ENCODE measurements at places on chromosomes 3 and 15.

DNA sequence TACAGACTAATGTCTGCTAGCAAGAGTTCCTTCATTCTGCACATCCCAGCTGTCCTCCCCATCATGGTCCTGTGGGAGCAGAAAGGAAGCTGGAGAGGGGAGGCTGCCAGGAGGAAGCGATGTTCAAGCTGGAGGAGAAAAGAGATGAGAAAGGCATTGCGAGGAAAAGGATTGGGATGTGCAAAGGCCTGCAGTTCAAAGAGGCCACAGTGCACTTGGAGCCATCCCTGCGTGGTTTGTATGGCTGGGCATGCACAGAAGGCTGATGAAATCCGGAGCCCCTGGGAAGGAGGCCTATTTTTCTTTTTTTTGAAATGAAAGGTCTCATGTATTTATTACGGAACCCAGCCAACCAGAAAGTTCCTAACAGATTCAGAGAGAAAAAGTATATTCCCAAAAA is 22.8 kb downstream of the AMOTL2 start:
- DNase-seq = no peak

DNA sequence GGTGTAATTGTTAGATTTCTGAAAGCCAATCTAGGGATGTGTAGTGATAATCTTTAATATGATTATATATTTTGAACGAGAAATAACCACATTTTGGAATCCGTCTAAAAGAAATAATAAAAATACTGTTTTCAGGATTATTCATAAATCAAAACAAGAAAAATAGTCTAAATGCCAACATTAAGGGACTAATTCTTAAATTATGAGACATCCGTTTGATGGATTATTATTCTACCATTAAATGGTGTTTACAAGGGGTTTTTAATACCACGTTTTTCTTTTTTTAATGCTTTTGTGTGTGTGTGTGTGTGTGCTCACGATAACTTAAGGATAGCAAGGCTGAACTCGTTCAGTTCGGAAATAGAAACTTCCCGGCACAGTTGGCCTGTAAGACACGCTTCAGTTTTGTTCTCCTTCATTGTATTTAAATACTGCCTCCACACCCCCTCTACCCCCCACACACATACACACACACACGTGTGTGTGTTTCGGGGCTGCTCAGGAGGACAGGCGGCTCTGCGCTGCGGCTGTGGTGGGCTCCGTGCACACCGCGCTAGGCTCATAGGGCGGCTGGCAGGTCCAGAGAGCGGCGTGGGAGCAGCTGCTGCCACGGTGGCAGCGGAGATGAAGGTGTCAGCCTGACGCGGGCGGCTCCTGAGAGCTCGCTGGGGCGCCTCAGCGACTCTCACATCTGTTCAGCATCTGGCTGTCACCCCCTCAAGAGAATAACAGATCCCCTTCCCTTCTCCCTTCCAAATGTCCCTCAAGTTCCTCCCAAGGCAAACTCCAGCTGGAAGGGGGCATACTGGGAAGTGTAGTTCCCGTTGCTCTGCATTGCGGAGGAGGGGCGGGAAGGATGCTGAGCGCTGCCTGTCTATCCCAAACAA is 23.0 kb upstream of the ANP32A start:
- DNase-seq = no peak

GRCh38 chr15:70382009-70382749 is 284.5 kb upstream of the TLE3 start:
- no peak for DNase-seq

DNA sequence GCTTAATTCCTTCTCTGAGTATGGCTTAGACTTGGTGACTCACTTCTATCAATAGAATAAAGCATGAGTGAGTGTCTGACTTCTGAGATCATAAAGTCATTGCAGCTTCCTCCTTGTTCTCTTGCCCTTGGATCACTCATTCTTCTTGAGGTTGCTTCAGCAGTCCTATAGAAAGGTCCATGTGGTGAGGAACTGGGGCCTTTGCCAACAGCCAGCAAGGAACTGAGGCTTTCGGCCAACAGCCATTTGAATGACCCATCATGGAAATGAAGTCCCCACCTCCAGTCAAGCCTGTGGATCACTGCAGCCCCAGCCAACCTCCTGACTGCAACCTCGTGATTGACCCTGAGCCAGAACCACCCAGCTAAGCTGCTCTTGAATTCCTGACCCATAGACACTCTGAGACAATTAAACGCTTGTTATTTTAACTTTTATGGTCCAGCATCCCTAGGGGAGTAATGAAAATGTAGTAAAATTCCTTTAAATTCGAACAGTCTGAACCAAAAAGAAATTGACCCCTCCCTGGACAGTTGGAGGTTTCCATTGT is 84.5 kb downstream of the WDR76 start:
- DNase-seq = no peak

- no peak for DNase-seq
These were observed 24.9 kb downstream of the ALS2CL start for GRCh38 chr3:46668591-46668990.

DNA sequence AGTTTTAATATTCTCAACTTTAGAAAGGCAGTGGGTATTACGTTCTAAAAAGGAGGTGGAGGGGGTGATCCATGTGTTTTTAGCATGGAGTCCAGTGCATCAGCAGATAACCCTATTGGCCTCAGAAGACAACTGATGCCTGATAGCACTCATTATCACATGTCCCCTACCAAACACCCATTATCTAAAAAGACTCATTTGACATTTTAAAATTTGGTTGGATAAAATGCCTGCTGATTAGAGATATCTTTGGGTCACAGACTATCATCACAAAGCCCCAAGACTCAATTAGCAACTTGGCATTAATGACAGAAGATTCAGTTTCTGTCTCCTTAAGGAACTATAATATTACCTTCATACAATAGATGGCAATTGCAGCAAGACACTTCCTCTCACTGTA is 589.3 kb downstream of the RBMS3 start:
- no peak for DNase-seq
